ENCODE measurements at places on chromosomes 12 and 14.

- DNase-seq: no peak
Observed at GRCh38 chr12:79566452-79567174, 124.2 kb downstream of the PAWR start.

DNA sequence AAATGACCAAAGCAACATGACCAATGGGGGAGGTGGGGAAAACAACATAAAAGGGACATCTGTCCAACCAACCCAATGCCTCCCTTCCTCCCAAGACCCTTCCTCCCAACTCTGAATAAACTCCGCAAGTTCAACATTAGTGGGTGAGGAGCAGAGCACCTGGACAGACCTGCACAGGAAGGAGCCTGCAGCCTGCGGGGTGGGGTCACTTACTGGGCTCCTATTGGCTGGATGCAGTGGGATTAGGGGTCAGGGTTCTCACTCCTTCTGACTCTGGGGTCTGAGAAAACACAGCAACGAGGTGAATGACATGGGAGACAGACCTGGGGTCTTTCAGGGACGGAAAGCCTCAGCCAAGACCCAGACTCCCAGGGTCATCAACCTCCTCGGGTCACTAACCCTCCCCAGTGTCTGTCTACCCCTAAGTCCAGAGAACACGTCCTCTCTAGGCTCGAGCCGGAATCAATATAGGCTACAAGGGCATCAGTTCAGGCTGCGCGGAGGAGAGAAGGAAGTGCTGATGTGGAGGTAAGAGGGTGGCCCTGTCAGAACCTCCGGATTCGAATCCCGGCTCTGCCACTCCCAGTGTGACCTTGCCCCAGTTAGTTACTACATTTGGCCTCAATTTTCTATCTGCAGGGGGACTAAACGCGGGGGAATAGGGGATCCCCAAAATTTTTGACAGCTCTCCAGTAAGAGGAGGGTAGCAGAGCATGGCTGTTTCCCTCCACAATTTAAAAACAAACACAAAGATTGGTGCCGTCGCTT, 860 bp downstream of the NDRG2 start:
- no peak for DNase-seq

GRCh38 chr12:22410486-22410885, 76.0 kb upstream of the ST8SIA1 start:
- no peak for DNase-seq

DNA sequence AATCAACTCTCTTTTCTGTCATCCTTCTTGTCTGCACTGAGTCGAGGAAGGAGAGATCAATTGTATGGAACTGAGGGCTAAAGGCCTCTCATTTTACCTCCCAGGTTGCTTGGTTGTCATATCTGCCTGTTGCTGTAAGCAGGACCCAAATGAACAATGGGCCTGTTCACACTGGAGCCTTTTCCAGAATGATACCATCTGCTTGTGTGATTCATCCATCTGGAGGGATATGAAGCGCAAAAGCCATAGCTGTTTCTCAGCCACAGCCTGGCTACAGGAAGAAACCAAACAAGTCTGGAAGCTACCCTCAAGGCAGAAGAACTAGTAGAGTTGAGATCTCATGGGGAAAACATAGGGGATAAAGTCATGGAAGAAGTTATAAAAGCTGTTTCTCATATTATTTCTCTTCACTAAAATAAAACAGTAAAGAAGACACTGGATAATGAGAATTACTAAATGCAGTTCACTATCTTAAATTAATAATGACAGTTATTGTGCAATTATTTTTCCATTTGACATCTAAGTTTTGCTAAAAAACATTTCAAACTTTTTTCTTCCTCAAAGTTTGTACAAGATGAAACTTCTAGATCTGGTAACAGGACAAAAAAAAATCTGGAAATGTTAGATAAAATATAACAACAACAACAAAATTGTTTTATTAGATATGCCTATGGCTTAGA, 106.3 kb downstream of the SPTSSA start:
- no peak for DNase-seq

GRCh38 chr12:93358821-93359220, 18.9 kb upstream of the NUDT4 start:
- no peak for DNase-seq

DNA sequence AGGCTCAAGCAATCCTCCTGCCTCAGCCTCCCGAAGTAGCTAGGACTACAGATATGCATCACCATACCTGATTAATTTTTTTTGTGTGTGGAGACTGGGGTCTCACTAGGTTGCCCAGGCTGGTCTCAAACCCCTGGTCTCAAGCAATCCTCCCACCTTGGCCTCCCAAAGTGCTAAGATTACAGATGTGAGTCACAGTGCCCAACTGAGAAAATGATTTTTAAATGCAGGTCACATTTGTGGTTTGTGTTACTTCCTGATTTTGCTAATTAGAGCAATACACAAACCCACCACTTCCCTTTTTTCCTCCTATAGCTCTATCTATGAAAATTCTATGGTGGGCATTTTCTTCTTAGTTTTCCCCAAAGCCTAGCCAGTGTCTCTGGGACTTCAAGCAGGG, 45.5 kb upstream of the TMEM263 start:
- DNase-seq: no peak

DNA sequence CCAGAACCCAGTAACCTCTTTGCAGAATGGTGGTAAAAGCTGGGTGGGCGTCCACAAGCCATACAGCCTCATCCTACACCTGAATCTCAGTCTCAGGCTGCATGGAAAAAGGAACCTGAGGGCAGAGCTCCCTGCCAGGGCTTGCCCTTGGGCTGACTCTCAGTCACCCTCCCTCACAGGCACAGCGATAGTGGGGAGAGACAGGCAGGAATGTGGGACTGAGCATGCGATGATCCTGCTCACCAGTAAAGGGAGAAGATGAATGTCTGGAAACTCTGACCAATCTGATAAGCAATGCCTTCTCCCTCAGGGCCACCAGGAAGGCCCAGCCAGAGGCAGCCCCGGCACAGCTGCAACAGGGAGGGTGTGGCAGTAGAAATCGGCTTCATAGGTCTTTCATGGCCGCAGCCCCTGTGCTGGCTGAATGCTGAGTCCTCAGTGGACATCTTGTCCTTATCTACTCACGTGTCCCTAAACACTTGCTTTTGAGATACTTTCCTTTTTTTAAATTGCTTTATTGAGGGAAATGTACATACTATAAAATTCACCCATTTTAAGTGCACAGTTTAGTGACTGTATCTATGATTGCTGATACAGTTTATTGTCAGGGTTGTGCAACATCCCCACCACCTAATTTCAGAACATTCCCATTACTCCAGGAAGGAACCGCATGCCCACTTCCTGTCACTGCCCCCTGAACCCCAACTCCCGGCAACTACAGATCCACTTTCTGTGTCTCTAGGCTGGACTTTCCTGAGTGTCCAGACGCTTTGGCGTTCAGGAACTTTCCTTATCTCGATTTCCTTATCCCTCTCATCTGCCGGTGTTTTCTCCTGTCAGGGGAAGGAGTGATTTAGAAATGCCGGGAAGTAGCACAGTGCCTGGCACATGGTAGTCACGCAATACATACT, 258.1 kb downstream of the PCNX1 start:
- DNase-seq: no peak

- DNase-seq: no peak
Observed at GRCh38 chr14:96090441-96091148, 51.4 kb downstream of the C14orf132 start.

GRCh38 chr14:66070542-66071319, 415.4 kb upstream of the CCDC196 start:
- peak; percentile 53 for DNase-seq

DNA sequence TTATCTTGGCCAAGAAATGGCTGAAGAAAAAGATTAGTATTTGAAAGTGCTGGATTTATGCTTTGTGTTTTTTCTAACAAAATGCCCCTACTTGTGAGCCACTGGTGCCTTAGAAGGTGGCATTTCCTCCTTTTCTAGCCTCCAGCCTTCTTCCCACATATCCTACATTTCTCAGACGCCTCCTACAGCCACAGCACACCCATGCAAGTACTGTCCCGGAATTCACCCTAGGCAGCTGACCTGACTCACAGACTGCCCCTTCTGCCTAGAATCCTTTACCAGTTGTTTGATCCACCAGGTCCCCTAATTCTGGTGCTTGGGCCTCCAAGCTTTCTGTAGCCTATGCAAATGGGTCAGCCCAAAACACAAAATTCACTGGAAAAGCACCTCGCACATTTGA, 166.0 kb downstream of the FOXN3 start:
- no peak for DNase-seq

- no peak for DNase-seq
Observed at GRCh38 chr14:69666112-69666511, 54.7 kb downstream of the SUSD6 start.

DNA sequence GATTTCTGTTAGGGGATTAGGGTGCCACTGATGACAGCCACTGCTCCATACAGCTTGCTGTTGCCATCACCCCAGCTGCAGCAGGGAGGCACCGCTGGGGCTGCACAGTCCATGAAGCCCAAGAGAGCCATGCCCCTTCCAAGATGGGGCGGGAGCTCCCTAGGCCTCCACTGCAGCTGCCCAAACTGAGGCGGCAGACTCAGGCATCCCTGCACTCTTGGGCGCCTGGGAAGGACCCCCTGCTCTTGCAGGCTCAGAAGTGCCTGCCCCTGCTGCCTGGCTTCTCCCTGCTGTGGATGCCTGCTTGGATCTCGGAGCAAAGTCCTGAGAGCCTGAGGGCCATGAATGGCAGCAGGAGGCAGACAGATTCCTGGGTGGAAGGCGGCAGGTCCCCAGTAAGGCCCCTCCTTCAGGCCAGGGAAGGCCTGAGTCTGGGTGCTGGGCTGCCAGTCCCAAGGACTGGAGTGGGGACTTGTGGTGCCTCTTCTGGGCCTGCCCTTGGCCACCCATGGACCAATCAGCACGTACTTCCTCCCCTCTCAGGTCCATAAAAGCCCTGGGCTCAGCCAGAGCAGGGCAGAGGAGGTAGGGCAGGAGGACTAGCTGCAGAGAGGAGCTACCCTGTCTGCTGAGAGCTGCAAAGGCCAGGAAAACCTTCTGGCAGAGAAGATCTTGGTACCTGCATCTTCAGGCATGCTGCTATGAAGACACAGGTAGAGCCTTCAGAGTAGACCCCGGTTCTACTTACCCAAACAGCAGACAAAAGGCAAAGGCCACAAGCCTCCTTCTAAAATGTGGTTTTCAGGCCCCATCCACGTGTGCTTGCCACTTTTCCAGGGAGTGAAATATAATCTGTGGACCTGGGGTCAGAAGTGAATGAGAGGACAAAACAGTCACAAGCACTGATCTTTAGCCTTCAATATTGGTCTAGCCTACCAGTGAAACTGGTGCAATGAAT, 30.0 kb upstream of the STK38L start:
- no peak for DNase-seq

DNA sequence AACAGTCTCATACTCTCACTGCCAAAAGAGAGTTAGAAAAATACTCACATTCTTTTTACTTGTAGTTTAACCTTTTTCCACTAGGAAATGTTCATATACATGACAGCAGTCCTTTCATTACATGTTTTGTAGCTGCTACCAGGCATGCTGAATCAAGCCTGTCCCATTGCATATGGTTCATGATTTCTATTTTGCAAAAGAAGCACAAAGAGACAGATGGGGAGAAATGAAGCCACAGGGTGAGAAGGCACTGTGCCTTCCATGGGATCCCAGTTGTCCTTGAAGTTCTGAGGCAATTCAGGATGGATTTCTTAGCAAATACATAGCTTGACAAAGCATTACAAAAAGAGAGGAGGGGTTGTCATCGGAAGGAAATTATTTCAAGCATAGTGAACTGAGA, 89.5 kb downstream of the SMOC1 start:
- no peak for DNase-seq

DNA sequence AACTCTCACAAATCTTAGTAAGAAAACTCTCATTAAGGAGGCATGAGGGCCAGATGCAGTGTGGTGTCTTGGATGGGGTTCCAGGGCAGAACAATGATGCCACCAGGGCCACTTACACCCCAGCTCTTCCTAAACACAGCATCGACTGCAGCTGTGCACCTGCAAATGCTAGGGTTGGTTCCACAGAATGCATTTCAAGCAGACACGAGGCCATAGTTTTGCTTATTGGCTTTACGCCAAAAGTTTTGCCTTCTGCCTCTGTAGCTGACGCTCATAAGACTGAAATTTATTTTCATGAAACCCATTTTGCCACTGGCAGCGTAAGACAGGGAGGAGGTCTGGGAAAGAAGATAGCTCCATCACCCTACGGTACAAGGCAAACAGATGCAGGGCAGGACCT, 179.0 kb downstream of the RIMBP2 start:
- DNase-seq: peak; percentile 3

DNA sequence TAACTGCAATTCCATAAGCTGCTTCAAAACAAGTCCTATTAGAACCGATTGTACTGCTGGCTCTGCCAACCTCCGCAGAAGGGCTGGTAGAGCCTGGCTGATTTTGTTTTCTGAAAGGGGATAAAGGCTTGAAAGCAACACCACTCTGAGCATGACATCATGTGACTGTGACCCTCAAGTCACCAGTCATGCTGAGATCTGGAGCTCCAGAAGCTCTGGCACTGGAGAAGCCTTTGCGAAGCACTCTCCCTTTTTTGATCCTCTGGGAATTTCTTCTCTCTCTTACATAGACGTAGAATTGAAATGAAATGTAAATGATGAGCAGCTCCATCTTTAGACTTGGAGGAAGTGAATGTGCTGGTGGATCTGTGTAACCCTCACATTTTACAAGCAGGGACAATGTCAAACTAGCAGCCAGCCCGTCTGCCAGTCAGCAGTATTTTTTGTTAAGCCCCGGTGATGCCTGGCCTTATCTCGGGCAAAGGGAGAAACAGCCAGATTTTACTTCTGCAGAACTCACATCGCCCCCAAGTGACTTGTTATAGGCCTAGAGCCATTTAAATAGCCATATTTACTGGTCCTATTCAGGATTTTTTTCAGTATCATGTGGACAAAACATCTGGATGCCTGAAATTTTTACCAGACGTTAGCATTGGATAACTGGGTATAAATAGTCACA, 112.1 kb upstream of the NPAS3 start:
- DNase-seq: no peak

DNA sequence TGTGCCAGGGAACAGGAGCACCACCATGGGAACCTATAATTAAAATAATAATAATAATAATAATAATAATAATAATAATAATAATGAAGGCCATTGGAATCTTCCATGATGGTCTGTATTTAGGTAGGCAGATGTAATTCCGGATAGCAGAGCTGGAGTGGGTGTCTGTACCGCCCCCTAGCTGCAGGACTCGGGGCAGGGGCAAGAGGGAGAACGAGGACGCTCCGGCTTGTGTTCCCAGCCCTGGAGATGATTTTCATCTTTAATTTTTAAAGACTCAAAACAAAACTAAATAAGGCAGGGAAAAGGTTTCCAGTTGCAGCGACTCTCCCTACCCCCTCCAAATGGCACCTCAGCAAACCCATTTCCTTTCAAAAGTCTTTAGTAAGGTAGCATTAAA, 501.1 kb downstream of the VRK1 start:
- peak; percentile 1 for DNase-seq
